ENCODE measurements at places on chromosomes 3 and 15.

DNA sequence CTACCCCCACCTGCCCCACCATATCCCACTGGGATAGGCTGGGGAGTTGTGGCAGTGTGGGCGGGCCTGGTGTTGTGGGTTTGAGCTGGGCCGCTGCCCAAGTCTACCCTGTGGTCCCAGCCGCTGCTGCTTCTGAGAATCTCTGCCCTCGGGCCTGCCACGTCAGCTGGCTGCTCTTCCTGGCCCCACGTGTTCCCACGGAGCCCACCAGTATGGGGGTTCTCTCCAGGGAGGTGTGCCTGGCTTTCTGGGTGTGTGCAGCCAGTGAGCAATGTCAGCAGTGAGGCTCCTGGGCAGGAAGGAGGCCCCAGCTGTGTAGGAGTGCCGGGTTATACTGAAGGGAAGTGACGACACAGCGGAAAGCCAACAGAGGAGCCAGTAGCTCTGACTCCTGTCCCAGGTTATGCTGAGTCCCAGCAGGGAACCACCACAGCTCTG is 10.5 kb downstream of the GNAI2 start:
- peak; percentile 30 for DNase-seq

DNA sequence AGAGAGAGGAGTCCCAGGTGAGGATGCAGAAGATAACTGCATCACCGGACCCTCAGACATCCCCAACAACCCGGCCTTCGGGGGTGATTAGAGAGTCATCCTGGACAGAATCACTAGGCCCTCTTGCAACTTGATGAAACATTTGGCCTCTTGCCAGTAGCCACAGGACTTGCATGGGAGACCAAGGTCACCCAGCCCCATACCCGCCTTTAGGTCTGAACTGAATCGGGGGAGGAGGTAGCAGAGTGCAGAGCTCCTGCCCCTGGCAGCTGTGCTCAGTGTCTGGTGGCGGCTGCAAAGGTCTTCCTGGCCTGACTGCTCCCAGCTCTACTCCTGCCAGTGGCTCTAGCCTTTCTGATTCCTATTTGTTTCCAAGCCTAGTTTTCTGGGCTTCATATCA is 12.4 kb downstream of the PIF1 start:
- DNase-seq = no peak

DNA sequence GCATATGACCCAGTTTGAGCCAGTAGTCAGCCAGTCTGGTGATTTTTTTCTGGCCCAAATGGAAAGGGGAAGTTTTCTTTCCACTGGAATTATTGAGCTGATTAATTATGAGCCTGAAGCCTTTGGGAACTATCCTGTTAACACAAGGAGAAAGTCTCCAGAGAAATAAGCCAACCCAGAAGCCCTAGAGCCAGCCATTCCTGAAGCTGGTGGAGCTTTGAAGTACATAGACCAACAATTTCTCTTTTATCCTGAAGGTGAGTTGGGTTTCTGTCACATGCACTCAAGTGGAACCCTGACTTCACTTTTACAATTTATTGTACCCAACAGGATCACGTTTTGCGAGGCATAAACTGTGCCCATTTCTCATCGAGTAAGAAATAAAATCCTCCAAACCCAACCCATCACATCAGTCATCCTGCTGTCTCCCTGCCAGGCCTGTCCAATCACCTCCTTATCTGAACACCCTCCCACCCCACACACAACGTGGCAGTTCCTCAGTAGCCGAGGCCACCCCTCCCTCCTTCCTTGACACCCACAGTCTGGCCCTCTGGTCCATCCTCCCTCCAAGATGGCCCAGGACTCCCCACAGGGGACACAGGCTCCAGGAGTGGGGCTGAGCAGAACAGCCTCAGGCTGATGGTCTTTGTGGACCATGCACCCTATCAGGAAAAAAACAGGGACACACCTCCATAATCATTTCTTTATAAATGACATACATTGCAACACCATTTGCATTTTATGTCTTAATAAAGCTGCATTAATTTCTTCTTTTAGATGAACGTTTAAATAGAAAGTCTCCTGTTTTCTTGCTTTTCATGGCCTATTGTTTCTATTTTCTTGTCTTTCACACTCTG is 55.7 kb upstream of the GATA2 start:
- DNase-seq = no peak

DNA sequence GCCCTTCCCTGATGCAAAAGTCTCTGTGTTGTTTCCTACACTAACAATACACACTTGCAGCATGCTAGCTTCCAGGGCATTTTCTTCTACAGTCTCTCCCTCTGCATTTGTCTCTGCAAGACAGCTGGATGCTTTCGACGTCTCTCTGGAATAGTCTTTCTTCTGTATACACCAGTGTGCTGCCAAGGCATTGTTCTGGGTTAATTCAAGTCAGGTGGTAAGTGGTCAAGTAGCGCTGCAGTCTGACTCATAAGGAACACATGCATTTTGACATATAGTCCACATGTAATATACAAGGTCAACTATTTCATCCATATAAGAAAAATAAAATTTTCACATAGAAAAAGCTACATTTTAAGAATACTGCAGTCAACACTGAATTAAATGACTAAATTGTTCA is 92.7 kb downstream of the MYLK start:
- DNase-seq = no peak

DNA sequence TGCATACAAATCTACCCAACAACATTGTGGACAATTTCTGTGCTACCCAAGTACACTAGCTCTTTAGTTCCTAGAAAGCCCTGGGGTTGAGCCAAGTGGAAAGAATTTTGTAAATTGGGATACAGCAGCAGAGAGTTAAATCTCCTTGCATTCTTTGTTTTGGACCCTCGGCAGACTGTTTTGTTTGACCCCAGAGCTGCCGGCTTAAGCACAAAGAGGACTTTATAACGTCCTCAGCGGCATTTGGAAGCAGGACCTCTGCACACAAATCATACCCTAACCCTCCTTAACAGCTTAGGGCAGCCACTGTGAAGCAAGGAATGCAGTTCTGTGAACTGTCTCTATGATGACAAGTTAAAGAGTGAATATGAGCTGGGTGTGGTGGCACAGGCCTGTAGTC is 415.3 kb downstream of the CNTN4 start:
- no peak for DNase-seq

DNA sequence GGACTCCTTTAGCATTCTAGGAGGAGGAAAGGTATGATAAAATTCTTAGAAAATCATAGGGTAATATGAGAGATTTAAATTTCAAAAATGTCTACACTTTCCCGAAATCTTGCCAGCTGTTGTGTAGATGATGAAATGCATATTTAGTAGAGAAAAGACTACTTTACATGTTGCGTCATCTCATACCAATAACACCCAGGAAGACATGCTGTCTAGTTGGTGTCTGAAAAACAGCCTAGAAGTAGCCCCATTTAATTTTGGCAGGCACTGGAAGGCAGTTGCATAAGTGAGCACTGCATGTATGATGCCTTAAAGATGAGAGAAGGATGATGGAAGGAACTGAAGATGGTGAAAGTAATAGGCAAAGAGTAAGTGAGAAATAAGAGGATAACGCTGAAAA is 310.5 kb upstream of the TPM1 start:
- no peak for DNase-seq

- DNase-seq = no peak
Measured at GRCh38 chr3:188403404-188403803, 249.4 kb downstream of the LPP start.

DNA sequence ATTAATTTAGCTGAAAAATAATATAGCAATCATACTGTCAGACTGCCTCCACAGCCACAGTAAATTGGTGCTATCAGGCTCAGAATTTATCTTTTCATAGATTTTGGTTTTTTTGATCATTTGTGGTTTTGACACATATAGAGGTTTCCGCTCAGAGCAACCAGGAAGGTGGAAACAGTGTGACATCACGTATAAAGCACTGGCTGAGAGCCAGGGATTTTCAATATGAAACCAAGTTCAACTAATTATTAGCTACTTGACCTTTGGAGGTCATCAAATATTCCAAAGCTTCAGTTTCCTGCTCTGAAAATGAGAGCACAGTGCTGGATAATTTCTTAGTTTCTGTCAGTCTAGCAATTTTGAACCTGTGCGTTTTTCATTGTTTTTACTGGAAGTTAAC is 433.8 kb upstream of the SUCLG2 start:
- DNase-seq = no peak

- no peak for DNase-seq
Measured at GRCh38 chr15:64634027-64634426, 141.4 kb downstream of the RBPMS2 start.

GRCh38 chr15:85318732-85319076 is 61.7 kb upstream of the AKAP13 start:
- DNase-seq = no peak

DNA sequence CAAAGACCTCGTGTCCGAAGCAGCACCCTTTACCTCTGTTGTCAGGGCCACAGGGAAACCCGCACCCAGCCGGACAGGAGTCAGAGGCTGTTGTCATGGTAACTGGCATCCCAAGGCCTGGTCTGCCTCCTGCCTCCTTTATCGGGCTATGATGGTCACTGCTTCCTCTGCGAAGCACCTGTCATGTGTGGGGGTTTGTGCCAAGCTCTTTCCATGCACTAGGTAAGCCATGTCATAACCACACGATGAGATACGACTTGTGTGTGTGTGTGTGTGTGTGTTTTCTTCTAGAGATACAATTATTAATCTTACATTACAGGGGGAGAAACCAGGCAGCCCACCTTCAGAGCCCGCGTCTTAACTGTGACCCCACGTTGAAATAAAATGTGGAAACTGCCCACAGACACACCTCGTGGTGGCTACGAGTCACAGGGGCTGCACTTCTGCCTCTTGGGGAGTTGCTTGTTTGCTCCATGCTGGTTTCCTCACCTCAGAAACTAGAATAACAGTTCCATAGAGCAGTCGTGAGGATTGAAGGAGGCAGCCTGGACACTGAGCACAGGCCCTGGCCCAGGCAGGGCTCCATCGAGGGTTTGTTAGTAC is 18.0 kb downstream of the ZDHHC19 start:
- DNase-seq = no peak

DNA sequence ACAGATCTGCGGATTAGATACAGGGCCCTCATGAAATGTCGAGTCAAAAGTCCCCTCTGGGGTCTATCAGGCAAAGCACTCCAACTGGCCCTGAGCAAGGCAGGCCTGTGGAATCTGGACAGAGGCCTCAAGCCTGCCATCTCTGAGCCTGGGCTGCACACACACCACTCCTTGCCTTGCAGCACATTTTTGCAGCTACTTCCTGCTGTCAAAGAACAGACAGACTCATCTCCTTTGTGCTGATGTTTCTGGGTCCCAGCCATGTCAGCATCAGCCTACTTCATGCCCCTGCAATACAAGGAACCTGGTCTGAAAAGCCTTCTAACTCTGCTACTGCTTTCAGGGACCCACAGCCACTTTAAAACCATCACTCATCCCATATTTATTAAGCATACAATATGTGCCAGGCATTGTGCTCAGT is 60.6 kb upstream of the IL12A start:
- DNase-seq = no peak

DNA sequence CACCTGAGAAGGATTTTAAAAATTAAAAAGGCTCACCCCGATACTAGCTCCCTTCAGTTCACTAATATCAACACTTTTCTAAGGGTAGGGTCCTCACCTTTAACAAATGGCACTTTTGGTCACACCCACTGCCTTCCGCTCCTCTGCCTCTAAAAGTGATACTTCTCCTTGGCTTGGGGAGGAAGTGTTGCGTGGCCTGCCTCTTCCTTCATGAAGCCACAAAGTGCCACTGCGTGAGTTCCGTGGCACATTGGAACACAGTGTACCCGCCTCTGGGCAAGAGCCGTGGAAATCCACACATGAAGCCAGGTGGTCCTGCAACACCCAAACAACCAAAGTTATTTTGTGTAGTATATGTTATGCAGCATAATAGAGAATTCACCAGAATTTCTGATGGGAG is 3.9 kb downstream of the B4GALT4 start:
- no peak for DNase-seq

- DNase-seq = no peak
Measured at GRCh38 chr15:67406257-67406861, 114.6 kb upstream of the C15orf61 start.

DNA sequence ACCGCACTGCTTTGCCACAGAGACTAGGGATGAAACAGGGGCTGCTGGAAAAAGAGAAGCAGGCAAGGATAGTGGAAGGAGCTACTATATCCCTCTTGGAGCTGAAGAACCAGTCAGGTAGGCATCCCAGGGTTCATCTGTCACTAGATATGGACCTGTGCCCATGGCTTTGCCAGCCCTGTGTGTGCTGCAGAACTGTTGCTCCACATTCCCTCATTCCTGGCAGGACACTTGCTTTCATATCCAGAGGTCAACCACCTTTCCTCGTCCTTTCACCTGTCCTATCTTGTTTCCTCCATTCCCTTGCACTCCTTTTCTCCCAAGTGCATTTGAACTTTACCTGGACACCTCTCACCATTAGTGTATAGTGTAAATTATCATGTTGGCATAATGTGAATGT is 12.0 kb downstream of the SNRK start:
- DNase-seq = no peak

DNA sequence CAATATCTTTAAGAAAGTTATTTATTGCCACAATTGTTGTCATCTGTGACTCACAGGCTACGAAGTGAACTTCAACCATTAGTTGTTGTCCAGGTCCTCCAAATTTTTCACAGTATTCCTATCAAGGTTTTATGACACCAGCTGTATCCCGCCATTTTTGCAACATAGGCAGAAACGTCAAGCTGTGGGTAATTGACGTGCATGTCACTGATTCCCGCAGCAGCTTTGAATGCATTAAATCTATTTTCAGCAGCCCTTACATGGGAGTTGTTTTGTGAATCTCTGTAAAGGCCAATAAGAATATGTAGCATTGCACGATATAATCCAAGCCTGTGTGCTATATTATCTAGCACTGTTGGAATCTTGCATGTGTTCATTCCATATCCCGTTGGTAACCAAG is 109.1 kb upstream of the TOPAZ1 start:
- DNase-seq = no peak

DNA sequence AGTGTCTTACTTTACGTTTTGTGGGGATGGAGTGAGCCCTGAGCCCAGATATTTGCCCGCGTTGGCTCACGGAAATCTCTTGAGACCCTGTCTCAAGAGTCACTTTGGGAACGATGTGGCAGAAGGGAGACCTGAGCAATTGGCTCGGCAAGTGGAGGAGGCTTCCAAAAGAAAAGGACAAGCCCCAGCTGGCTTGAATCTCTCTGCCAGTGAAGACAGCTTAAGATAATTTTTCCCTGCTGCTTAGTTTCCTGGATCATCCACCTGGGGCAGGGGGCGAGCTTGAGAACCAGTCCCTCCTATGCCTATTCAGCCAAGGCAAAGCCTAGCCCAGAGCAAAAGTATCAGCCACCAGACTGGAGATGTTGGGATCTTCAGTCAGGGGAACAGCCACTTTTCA is 708 bp downstream of the SEC22A start:
- no peak for DNase-seq

GRCh38 chr15:59298225-59298853 is 74.3 kb downstream of the MYO1E start:
- DNase-seq = peak; percentile 58

Measured in memory B cell (primary cell).